ENCODE measurements at places on chromosomes 2 and 18. TPM values are rescaled to one million over a fixed set of nuclear protein-coding genes. Genes with fewer than 3 reads are reported as not detected.

DNA sequence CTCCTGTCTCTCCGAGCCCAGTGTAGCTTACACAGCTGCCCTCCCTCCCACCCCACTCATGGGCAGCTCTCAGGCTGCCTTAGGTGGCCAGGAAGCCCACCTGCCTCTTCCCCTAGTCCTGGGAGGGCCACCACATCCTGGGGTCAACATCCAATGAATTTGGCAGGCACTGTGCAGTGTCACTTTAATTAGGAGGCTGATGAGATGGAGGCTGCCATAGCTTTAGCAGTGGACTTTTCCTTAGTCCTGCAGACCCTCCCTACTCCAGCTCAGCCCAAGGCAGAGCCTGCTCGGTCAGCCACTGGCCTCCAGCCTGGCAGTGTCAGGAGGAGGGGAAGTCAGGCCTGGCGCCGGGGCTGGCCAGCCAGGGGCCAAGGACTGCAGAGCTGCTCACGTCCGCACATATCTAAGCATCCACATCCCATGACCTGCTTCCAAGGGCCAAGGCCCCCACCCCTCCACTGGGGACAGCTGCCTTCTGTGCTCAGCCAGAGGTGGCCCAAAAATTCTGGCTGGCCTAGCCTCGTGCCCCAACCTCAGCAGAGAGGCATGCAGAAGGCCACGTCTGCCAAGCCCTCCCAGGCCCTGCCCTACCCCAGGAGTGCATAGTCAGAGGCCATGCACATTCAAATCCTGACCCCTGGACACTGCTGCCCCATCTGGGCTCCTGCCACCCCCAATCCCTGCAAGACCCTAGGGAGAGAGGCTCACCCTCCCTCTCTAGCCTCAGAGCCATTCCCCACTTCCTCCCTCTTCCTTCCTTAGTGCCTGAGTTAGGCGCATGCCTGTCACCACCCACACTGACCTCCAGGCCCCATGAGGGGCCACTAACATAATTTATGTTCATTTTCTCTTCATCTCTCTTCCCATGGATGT lies 33.1 kb downstream of the ADRA2B start:
- peaks cover 5% of the 10 kb centered on the region for H3K4me1 ChIP-seq
- H3K36me3 ChIP-seq = no peaks in the 10 kb centered on the region
- H3K27ac ChIP-seq = no peak overlapping the region
- no peak overlapping the region for H3K4me3 ChIP-seq
- DNase-seq = no peak

DNA sequence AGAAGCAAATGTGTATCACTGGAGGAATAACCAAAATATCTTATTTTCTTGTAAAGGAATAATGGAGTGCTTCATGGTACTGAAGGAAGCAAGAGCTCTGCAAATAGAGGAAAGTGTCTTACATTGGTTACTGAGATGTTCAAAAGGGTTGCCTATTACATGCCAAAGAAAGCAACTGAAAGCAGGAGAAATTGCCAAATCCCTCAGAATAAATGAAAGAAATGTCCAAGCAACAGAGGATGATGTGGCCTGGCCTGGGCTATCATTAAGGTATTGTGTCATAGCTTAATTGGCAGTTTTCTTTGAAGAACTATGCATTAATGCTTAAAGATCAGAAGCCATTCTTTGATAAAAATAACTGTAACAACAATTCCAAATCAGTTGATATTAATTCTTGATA lies 173.7 kb downstream of the RAB3GAP1 start:
- DNase-seq = no peak
- no peak overlapping the region for H3K27ac ChIP-seq
- H3K4me3 ChIP-seq = no peak overlapping the region
- H3K36me3 ChIP-seq = peaks cover 13% of the 10 kb centered on the region

DNA sequence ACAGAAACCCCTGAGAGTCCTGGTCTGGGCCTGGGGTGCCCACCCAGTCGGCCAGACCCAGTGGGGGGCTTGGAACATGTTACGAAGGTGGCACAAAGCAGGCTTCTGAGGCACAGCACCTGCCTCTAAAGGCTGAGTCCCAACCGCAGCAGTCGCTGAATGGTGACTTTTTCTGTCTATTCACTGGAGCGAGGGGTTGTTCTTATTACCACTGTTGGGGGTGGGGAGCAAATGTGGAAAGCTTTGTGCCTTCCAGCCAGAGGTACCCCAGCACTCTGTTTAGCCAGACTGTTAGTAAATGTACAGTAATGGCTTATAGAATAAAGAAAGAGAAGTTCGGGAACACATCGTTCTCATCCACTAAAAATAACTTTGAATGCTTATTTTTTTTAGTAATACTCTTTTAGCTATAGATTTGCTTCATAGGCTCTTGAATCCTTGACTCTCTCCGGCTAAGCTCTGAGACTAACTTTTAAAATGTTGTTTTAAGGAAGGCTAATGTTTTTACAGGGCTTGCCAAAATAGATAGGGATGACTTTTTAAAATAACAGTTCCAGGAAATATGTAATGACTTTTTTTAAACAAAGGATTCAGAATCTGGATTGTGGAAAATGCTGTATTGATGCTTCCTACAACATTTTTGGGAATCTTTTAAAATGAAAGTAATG lies 23.4 kb upstream of the PTPN2 start:
- no peaks in the 10 kb centered on the region for H3K36me3 ChIP-seq
- H3K27me3 ChIP-seq = no peaks in the 10 kb centered on the region
- DNase-seq = no peak
- peak overlapping the region; percentile 71 for H3K27ac ChIP-seq

DNA sequence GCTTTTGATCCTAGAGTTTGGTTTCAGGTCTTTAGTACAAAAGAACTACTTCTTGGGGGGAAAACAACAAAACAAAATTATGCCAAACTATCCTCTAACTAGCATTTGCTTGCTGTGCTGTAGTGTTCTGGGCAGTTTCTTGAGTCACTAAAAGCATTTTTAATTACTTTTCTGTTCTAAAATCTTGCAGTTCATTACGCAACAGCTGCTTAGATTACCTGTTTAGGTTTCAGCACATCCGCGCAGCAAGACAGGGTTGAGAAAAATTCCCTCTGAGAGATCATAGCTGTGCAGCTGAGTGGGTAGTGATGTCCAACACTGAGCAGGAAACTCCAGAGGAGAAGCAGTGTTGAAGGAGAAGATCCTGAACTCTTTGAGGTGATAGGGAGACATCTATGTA lies 9.0 kb downstream of the DAW1 start:
- H3K4me3 ChIP-seq = no peak overlapping the region
- H3K36me3 ChIP-seq = no peaks in the 10 kb centered on the region
- DNase-seq = no peak
- no peak overlapping the region for H3K27ac ChIP-seq

DNA sequence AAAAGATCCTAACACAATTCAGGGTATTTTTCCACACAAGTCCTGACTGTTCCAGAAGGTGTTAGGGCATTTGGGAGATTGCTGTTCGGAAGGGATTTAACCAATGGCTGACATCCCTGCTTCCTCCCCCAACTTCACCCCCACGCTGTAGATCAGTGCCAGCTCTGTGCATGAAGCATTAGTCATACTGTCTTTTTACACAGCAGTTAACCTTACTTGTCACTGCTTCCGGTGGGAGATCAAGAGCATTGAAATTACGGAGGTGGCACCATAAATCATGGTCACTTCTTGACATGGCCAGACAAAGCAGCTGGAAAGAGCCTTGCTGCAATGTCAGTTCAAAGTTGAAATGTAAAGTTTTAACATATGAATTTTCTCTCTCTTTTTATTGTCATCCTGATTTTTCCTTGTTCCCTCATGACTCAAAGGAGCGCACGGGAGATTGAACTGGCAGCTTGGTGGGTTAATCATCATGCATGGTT lies 70.2 kb downstream of the HRH4 start:
- H3K27ac ChIP-seq = peak overlapping the region; percentile 7
- no peaks in the 10 kb centered on the region for H3K27me3 ChIP-seq
- H3K4me1 ChIP-seq = peaks cover 9% of the 10 kb centered on the region

- H3K4me1 ChIP-seq = peaks cover 8% of the 10 kb centered on the region
- peaks cover 20% of the 10 kb centered on the region for H3K27me3 ChIP-seq
- peaks cover 6% of the 10 kb centered on the region for H3K36me3 ChIP-seq
Observed at GRCh38 chr2:70916291-70916690, 19.4 kb upstream of the ATP6V1B1 start.

DNA sequence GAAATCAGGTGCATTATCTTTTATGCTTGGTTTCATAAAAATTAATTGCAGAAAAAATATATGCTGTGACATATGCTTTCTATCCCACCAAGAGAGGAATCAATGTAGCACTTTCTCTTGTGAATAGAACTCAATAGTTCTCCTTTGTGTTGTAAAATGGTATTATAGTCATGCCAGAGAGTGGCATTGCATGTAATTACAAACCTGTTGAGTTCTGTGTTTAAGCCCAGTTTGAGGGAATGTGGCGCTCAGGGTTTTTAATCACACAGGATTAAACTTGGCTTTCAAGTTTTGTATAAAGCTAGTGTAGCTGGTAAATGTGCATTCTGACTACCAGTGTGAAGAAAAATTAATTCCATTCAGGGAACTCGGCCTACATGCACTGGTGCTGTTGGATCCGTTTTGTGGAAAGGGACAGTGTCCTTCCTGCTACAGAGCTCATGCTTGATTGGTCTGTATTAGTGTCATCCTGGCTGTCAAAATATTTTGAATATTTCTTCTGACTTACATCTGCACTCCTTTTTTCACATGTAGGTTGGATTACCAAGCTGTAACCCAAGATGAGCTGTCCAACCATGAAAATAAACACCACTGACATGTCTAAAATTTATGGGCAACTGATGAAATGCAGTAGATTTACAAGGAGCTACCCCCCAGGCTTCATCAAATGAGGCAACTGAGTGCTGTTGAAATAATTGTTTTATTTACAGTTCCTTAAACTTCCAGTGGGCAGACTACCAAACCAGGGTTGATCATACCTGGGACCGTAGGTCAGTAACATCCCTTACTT lies 80.3 kb downstream of the SLC4A3 start:
- no peak overlapping the region for H3K4me3 ChIP-seq
- H3K27ac ChIP-seq = no peak overlapping the region
- no peaks in the 10 kb centered on the region for H3K27me3 ChIP-seq

DNA sequence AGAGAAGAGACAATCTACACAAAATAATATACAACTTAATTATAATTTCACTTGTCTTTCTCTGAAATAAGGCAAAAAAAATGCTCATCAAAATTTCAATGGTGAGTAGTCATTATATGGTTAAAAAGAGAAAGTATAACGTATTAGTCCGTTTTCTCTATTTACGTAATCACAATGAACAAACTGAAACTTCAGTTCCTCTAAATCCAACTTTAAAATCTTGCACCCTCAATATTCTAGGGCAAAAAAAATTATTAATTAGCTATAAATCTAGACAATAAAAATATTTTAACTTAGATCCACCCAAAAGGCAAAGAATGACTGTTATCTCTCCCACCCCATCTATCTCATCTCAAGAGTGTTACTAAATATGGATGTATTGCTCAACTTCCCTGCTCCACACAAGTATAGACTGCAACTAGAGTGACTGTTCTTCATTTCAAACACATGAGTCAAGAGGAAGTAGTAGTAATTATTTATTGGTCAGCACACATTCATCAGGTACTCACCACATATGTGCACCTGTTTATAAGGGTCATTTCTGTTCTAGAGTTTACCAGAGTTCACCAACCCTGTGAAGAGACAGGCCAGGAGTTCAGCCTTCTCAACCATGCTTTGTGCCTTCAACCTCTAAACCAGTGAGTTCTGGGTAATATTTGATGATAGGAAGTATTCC lies 36.4 kb downstream of the STK39 start:
- H3K27me3 ChIP-seq = no peaks in the 10 kb centered on the region
- H3K4me1 ChIP-seq = peaks cover 10% of the 10 kb centered on the region
- no peak for DNase-seq
- H3K4me3 ChIP-seq = no peak overlapping the region
- no peak overlapping the region for H3K27ac ChIP-seq
- peaks cover 5% of the 10 kb centered on the region for H3K36me3 ChIP-seq

DNA sequence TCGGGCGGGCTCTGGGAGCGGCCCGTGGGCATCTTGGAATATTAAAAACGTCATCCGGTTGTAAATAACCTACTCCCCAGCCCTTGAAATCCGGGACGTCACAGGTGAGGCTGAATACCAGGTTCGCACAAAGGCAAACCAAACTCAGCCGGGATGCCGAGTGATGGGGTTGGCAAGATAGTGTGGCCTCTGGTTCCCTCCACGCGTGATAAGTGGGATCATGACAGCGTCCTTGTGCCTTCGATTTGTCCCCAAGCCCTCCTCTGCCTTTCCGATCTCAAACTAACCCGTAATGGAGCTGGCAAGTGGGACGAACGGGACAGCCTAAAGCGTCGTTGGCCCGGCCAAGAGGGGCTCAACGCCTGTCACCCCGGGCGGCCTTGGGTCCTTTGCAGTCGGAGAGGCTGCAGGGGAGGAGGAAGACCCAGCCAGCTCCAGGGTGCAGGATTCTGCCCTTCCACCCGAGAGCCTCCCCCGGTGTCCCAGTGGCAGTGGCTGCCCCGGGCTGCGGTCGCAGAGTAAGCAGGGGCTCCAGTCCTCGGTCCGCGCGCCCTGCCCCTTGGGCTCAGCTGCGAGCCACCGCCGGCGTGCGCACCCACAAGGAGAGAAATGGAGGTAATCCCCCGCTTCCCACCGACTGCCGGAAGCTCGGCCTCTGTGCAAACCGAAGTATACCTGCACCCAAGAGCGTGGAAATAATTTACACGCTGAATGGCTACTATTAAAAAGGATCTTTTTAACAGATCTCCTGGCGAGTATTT lies 13.4 kb upstream of the PAX3 start:
- H3K4me3 ChIP-seq = no peak overlapping the region
- peaks cover 100% of the 10 kb centered on the region for H3K27me3 ChIP-seq
- peaks cover 11% of the 10 kb centered on the region for H3K4me1 ChIP-seq
- DNase-seq = peak; percentile 20

DNA sequence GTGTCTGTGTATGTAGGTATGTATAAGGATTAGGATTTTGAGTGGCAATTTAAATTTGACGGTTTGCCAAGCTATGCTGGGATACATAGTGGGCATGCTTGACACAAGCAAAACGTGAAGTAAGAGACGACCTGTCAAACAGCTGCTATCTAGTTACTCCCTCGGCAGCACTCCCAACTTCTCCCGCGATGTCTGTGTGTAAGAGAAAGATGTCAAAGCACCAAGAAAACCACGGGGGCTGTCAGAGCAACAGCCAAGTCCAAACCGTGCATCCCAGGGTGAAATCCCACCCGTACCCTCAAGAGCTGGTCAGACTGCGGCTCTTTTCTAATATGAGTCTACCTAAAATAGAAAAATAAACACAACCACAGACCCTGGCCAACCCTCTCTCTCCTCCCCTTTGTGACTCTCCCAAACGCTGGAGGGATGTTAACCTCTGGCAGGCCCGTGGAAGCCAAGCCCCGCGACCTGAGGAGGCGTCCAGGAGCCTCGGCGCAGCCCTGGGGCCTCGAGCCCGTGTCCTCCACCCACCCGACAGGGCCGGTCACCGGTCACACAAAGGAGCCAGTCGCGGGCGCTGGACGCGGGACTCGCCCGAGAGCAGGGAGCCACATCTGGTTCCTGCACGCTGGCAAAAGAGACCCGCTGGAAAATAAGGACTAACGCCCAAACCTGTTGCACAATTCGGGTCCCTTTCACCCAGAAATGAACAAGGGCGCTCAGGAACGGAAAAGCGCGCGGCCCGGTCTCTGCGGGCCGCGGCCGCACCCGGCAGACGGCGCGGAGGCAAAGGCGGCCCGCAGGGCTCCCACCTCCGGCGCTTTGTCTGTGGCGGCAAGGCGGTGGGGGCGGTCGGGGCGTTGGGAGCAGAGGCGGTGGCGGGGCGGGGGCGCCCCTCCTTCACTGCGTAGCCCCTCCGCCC lies 925 bp downstream of the SESTD1 start:
- H3K27me3 ChIP-seq = peaks cover 6% of the 10 kb centered on the region
- H3K36me3 ChIP-seq = peaks cover 2% of the 10 kb centered on the region

The ASTL gene
- total RNA-seq = not detected

The MAPRE3 gene
- 17.5 TPM for total RNA-seq

The PLCL1 gene
- 0.32 TPM for total RNA-seq

The LGALSL gene
- total RNA-seq = 29.1 TPM

The DNAH7 gene
- total RNA-seq = 1.5 TPM

All from neural crest cell (in vitro differentiated cells).